ENCODE measurements at places on chromosomes 7 and 10. TPM values are rescaled to one million over a fixed set of nuclear protein-coding genes. Genes with fewer than 3 reads are reported as not detected.

DNA sequence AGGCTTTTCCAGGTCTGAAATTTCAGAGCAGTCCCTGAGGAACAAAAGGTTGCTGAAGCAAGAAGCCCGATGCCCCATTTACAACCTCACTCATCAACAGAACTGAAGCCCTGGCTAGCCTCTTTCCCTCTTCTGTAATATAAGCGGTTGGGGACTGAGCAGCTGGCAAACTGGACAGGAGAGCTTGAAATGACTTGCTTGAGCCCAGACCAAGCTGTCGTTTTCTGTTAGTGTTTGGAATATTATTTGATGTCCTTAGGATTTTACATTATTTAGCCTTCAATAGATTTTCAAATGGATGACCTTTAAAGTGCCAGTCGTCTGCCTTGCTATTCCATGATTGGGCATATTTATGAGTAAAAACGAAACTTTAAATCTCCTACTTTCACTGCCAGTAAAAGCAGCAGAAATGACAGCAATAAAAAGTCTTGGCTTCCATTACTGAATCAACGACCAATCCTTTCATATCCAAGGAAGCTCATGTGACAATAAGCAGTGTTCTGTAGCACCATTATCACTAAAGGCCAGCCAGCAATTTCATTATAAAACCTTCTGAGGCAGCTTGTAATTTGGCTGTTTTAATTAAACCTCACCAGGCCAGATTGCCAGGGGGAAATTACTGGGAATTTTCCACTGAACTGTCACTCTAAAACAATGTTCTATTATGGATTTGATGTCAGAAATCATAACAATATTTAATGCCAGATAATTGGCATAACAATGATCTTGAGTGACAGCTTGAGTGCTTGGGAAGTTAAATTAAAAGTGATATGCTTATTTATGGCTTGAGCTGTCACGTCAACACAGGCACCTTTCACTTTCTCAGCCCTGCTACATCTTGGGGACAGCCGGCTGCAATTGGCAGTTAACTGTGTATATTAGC lies 85.9 kb downstream of the LSMEM1 start:
- H3K27ac ChIP-seq: no peak overlapping the region
- no peak overlapping the region for H3K4me3 ChIP-seq
- DNase-seq: peak; percentile 51
- no peaks in the 10 kb centered on the region for H3K36me3 ChIP-seq

DNA sequence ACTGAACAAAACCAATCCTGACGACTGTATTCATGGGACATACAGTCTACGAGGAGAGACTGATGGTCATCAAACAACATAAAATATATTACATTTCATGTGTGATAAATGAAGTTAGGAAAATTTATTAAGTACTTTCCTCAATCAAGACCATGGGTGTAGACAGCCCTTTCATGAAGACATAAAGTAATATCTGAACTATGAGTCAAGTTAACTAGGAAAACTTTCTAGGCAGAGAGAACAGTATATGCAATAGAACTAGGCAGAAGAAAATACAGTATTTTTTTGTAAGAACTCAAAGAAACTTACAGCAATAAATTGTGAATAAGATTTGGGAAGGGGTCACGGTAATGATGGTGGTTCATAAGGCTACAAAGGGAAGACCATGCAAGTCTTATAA lies 112.8 kb downstream of the JMJD1C start:
- no peaks in the 10 kb centered on the region for H3K27me3 ChIP-seq
- no peaks in the 10 kb centered on the region for H3K4me1 ChIP-seq
- no peak overlapping the region for H3K4me3 ChIP-seq
- H3K36me3 ChIP-seq: no peaks in the 10 kb centered on the region
- DNase-seq: no peak
- H3K27ac ChIP-seq: no peak overlapping the region

- no peaks in the 10 kb centered on the region for H3K4me1 ChIP-seq
- H3K27me3 ChIP-seq: no peaks in the 10 kb centered on the region
- DNase-seq: no peak
- H3K36me3 ChIP-seq: no peaks in the 10 kb centered on the region
Observed at GRCh38 chr7:106075937-106076336, 36.2 kb downstream of the SYPL1 start.

GRCh38 chr10:25142116-25142864 lies 32.5 kb upstream of the GPR158 start:
- no peaks in the 10 kb centered on the region for H3K4me1 ChIP-seq
- DNase-seq: no peak
- no peaks in the 10 kb centered on the region for H3K36me3 ChIP-seq
- H3K27me3 ChIP-seq: no peaks in the 10 kb centered on the region
- H3K27ac ChIP-seq: no peak overlapping the region

- peak overlapping the region; percentile 10 for H3K27ac ChIP-seq
- H3K27me3 ChIP-seq: no peaks in the 10 kb centered on the region
- H3K36me3 ChIP-seq: peaks cover 14% of the 10 kb centered on the region
- DNase-seq: peak; percentile 54
Observed at GRCh38 chr7:2242541-2243429, 759 bp downstream of the NUDT1 start.

- DNase-seq: no peak
- peaks cover 20% of the 10 kb centered on the region for H3K4me1 ChIP-seq
- no peaks in the 10 kb centered on the region for H3K27me3 ChIP-seq
Observed at GRCh38 chr10:100356067-100357017, 9.3 kb downstream of the SCD start.

DNA sequence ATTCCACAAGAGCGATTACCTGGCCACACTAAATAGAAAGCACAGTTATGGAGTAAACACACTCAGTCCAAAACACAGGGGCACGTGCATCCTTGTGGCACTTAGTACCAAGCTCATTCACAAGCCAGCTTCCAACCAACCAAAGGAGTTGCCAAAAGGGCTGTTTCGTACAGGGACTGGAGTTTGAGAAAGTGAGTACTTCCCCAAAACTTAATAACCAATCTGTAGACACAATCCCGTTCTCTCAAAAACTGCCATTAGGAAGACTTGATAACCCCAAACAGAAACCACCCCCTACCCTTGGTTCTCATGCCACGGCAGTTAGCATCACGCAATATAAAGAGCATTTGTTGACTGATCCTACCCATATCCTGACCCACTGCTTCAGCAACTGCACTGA lies 166.2 kb upstream of the ASAH2 start:
- H3K27ac ChIP-seq: peak overlapping the region; percentile 21
- peak overlapping the region; percentile 69 for H3K4me3 ChIP-seq
- no peaks in the 10 kb centered on the region for H3K27me3 ChIP-seq
- no peaks in the 10 kb centered on the region for H3K36me3 ChIP-seq
- DNase-seq: no peak
- peaks cover 16% of the 10 kb centered on the region for H3K4me1 ChIP-seq

GRCh38 chr10:7260412-7260900 lies 150.4 kb downstream of the SFMBT2 start:
- H3K27ac ChIP-seq: no peak overlapping the region
- no peaks in the 10 kb centered on the region for H3K36me3 ChIP-seq
- no peaks in the 10 kb centered on the region for H3K27me3 ChIP-seq
- DNase-seq: peak; percentile 10
- no peak overlapping the region for H3K4me3 ChIP-seq

DNA sequence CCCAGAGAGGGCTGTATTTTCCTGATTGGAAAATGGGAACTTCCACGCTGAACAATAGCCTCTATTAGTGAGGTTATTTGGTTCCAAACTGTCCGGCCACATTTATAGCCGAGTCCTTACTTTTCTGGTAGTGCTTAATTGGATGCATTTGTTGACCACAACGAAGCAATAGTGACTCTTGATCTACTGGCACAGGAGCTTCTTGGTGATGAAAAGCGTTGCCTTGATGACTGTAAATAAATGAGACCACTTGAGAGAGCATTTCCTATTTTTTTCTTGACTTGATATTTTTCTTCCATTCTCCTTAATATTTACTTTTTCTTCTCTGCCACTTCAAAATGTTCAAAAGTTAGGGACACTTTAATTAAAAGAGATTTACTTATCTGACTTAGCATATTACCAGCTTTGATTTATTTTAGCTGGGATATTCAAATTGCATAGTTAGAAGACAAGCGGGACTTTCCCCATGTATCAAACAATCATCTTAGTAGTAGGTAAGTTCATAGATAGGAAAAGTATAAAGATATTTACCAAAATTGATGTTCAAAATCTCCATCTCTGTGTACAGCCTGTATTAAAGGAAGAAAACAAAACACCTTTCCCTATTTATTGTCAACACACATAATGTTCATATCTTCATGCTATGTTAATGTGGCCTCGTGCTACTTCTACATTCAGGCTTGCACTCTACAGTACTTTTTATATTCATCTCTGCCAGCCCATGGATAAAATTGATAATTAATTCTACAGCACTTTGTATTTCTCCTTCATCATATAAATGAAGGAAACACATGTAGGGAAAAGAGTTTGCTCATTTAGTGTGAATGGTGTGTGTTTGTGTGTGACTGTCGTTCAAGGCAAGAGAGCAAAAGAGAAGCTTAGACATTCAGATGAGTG lies 5.1 kb upstream of the SP8 start:
- no peak overlapping the region for H3K4me3 ChIP-seq
- peaks cover 99% of the 10 kb centered on the region for H3K27me3 ChIP-seq
- peaks cover 2% of the 10 kb centered on the region for H3K4me1 ChIP-seq
- no peaks in the 10 kb centered on the region for H3K36me3 ChIP-seq
- no peak for DNase-seq

GRCh38 chr7:116566666-116567065 lies 41.8 kb downstream of the CAV1 start:
- DNase-seq: no peak
- H3K36me3 ChIP-seq: no peaks in the 10 kb centered on the region
- H3K4me3 ChIP-seq: no peak overlapping the region
- H3K4me1 ChIP-seq: peaks cover 4% of the 10 kb centered on the region

- no peaks in the 10 kb centered on the region for H3K36me3 ChIP-seq
- H3K4me1 ChIP-seq: no peaks in the 10 kb centered on the region
- H3K27ac ChIP-seq: no peak overlapping the region
- H3K4me3 ChIP-seq: no peak overlapping the region
- H3K27me3 ChIP-seq: no peaks in the 10 kb centered on the region
Observed at GRCh38 chr7:140213684-140214074, 36.9 kb upstream of the KDM7A start.

- no peaks in the 10 kb centered on the region for H3K36me3 ChIP-seq
- DNase-seq: no peak
- peaks cover 3% of the 10 kb centered on the region for H3K27me3 ChIP-seq
- no peaks in the 10 kb centered on the region for H3K4me1 ChIP-seq
Observed at GRCh38 chr10:114822444-114823076, 980 bp downstream of the FHIP2A start.

DNA sequence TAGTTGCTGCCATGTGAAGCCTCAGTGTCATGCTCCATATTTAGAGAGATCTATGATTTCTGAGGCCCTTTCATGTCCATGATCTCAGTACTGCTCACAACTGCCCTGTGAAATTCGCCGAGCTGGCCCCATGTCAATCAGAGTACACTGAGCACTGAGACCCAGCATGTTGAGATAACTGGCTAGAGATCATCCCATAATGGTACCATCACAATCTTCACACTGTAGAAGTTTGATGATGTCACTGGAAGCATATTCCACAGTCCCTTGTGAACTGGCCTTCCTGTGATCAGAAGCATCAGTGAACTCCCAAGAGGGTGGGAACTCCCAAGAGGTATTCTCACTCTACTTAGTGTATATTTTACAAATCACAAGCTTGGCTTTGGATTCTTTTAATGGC lies 116.0 kb downstream of the EGFR start:
- H3K4me1 ChIP-seq: peaks cover 36% of the 10 kb centered on the region
- DNase-seq: no peak
- no peaks in the 10 kb centered on the region for H3K36me3 ChIP-seq

DNA sequence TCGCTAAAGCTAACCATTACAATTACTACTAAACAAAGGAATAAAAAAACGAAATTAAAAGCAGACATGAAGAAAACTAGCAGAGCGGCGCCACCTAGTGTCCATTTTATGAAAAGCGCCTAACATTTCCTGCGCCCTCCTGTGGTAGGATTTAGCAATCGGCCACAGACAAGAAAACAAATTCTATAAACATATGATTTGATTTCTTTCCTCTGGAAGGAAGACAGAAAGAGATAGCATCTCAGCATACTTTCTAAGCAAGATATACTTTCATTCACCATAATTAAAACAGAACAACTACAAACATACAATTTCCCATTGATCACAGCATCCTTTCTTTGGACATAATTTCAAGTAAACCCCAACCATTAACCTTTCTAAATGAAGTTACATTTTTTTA lies 337.7 kb upstream of the NPVF start:
- no peaks in the 10 kb centered on the region for H3K4me1 ChIP-seq
- no peaks in the 10 kb centered on the region for H3K36me3 ChIP-seq
- H3K4me3 ChIP-seq: no peak overlapping the region
- peaks cover 9% of the 10 kb centered on the region for H3K27me3 ChIP-seq

- no peaks in the 10 kb centered on the region for H3K27me3 ChIP-seq
- H3K4me1 ChIP-seq: no peaks in the 10 kb centered on the region
- DNase-seq: no peak
- no peak overlapping the region for H3K27ac ChIP-seq
- no peaks in the 10 kb centered on the region for H3K36me3 ChIP-seq
- no peak overlapping the region for H3K4me3 ChIP-seq
Observed at GRCh38 chr7:114852293-114852692, 69.6 kb upstream of the MDFIC start.

DNA sequence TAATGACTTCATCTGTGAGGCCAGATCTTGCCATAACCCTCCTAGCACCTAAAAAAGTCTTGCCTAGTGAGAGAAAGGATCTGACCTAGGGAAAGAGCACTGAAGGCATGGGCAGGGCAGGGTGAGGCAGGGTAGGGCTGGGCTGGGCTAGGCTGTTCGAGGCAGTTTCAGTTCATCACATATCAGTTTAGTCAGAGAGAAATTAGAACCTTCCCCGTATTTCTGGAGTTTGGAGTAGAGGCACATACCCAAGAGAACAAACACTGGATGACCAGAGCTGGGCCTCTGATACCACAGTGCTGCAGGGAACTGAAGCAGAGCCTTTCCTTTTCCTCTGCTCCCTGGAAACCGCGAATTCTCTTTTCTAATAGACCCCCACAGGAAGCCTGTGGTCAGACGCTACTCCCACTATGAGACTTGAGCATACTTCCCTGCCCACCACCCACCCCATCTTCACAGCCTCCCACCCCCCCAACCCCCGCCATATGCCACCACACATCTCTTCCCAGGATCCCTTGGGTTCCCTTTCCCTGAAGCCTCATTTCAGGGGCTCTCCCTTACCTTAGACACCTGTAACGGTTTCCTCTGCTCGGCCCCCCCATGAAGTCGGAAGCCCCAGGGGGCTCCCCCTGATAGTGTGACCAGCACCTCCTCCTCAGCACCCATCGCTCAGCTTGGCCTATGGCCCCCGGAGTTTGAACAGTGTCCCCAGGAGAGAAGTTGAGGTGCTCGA lies 406 bp downstream of the SYNPO2L start:
- no peaks in the 10 kb centered on the region for H3K4me1 ChIP-seq
- no peak overlapping the region for H3K4me3 ChIP-seq
- no peaks in the 10 kb centered on the region for H3K36me3 ChIP-seq
- H3K27me3 ChIP-seq: no peaks in the 10 kb centered on the region
- no peak for DNase-seq

OR2A5 gene
- polyA plus RNA-seq: under 0.01 TPM

UBE3C gene
- 45.6 TPM for polyA plus RNA-seq

CHAT gene
- polyA plus RNA-seq: 0.96 TPM

Data from large intestine (tissue), 12 donors.